Mesenchymal stem cell (in vitro differentiated cells and primary cell): ENCODE measurements at places on chromosomes 3 and 15.

GRCh38 chr15:80404761-80405553 lies 775 bp downstream of the ARNT2 start:
- DNase-seq = no peak

DNA sequence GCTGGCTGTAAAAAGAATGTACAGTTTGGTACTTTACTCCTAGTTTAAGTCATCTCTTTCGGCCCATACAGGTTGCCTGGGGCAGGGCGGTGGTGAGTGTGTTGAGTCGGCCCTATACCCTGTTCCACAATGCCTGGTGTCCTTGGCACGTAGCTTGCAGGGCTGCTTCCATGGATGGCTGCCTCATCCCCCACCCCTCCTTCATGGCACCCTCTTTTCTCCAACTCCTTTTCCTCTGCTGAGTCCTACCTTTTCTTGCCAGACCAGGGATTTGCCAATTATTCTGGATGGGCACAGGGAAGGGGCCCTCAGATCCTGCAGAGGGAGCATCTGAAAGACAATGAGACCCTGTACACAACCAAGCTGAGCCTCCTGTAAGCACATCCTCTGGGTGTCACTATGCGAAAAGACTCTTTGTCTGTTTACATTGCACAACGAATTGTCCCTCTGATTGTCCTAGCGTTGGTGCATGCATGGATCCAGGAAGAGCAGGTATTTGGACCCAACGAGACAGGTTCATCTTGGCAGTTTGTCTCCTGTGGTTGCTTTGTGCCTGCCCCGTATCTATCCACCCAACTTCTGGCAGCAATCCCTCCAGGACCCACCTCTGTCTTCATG lies 73.6 kb upstream of the CGNL1 start:
- DNase-seq = no peak

DNA sequence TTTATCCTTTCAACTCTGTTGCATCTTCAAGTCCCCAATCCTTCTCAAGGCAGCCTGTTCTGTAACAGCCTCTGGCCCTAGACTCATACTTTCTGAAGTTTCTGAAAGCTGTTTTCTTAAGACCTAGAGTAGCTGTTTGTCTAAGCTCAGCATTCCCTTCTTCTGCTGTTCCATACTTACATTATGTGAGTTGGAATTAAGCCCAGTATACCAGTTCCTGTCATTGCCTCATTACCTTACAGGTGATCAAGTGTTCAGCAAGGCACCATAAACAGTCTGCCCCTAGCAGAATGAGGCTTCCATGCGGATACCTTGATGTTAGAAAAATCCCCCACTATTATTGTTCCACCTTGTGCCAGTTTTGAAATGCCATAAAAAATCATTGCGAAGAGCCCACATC lies 180.6 kb downstream of the PLCL2 start:
- DNase-seq = no peak

- DNase-seq = no peak
Measured at GRCh38 chr3:159158213-159158612, 356.4 kb downstream of the MFSD1 start.

- no peak for DNase-seq
Measured at GRCh38 chr3:121750087-121750415, 510 bp upstream of the GOLGB1 start.

DNA sequence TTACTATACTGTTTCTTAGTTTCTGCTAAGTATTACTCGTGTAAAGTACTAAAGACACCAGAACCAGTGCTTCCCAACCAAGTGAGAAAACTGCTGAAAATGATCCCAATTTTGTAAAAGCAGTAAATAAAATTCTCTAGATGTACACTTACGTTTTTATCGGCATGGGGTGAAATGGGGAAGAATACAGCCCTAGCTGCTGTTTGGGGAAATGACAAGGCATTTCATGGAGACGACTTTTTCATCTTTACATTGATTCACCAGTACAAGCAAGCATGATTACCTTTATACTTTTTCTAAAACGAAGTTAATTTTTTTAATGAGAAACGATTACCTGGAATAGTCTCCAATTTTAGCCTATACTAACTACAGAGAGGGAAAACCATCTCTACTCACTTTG lies 1.4 kb downstream of the PSMD6 start:
- DNase-seq = no peak

DNA sequence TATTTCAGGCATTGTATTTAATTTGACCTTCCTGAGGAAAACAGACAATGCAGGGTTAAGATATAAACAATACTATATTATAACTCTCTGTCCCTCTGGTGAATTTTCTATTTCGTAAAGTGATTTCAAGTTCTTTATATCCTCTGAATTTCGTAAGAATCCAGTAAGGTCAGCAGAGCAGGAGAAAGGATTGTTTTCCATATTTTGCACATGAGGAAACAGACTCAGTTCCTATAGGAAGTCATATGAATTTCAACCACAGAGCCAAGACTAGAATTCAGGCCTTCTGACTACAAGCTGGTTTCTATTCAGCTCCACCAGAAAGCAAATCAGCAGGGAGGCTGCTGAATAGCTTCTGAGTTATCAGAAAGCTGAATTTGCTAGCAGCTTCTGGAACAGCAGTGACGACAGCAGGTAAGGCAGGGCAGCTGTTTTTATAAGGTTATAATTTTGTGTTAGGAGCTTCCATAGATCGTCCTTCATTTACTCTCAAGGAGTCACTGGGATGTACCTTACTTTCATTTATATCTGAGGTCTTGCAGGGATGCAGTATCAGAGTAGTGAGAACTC lies 11.1 kb upstream of the PLAAT1 start:
- DNase-seq = no peak

DNA sequence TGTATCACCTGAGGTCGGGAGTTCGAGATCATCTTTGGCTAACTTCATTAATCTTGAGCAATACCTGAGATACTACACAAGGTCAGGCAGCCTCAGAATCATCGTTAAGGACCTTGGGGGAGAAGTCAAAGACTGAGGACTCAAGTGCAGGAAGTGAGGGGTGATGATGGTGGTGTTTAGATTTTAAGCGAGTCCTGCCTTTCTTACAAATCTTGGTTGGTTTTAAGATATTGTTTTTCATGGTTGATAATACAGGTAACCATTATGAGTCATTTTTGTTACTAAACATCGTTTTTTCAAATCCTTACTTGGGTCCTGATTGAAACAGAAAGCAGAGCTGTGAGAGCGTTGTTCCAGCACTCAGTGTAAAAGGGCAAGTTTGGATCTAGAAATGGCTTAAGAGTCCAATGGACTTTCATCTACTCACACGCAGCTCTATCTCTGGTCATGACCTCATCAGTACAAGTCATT lies 4.1 kb downstream of the RASGRP1 start:
- DNase-seq = no peak

- no peak for DNase-seq
Measured at GRCh38 chr3:126546013-126546412, 12.7 kb downstream of the C3orf22 start.

DNA sequence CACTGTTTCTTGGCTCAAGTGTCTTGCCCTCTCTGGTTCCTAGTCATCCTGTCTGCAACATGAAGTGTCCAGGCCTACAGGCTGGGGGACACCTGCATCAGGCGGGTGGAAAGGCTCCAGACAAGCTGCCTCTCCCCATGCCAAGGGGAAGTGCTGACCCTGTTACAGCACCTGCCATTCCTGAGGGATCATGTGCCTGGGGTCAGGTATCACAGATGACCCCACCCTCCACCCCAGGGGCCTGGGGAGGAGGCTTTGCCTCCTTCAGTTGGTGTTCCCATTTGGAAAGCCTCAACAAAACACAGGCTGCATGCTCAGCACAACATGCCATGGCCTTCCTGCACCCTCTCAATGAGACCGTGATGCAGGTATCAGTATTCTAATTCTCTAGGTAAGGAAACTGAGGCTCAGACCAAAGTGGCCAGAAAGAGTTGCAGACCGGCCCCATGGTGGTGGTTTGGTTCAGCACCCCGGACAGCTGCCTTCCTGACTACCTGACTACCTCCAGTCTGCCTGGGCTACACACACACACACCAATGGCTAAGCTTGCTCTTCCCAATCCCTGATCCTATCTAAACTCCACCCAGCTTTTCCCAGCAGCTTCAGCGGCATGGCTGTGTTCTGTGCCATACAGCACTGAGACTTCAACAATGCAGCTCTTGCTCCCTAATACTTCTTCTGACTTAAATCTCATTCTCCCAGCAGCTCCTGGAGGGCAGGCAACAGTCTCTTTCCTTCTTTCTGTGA lies 69.7 kb upstream of the LINGO1 start:
- peak; percentile 28 for DNase-seq

DNA sequence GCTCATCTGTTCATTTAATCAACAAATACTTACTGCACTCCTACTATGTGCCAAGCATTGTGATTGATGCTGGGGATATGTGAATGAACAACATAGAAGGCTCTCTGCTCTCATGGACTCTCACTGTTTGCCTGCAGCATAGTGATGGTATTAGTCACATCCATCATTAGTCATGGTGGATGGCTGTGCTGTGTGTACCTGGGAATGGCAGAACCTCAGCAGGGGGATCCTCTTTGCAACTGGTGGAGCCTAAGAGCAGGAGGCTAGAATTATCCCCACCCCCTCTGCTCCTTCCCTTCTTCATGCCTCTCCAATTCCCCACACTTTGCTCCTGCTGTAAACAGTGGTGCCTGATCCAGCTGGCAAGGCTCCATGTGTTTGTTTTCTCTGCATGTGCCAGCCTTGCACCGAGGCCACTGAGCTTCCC lies 20.5 kb downstream of the BOC start:
- DNase-seq = peak; percentile 78

DNA sequence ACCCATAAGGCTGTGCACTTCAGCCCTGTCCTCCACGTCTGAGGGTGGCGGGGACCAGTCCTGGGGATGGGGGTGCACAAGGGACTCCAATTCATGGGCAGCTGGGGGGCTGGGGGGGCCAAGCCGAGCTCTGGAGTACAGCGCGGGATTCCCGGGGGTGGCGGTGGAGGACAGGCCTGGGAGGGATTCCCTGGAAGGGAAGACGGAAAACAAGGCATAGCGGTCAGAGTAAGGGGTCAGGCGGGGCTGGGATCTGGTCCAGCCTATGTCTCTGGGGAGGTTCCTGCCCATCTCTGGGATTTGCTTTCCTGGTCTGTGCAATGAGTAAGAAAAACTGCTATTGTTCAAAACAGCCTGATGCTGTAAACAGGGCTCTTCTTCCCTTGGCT lies 8.1 kb upstream of the IGDCC3 start:
- DNase-seq = no peak

DNA sequence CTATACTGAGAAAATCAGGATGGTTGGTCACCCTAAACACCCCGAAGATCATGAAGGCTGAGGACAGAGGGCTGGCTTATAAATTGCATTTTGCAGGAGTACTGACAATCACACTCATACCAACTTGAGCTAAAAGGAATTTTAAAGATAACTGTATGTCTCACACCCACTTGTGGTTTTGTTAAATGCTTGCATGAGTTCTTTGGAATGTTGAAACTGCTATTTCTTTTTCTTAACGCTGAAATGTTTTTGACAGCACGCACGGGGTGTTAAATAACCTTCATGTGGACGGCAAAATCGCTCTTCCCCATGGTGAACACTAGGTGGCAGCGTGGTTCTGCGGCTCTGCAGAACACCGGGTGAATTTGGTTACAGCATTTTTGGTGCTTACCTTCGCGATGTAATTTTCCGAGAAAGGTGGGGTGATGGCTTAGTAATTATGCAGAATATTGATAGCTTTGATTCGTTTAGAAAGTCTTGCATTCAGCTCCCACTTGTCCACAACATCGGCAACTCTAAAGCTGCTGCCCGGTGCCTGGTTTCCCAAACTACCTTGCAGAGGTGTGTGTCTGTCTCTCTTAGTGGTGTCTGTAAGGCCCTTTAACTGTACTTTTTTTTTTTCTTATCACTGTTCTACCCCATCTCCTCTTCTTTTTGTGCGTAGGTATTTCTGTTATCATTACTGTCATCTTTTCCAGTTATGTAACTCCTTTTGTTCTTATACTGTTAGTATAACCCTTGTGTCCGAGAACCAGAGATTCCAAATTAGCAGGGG lies 51.7 kb downstream of the ARNT2 start:
- DNase-seq = peak; percentile 84

DNA sequence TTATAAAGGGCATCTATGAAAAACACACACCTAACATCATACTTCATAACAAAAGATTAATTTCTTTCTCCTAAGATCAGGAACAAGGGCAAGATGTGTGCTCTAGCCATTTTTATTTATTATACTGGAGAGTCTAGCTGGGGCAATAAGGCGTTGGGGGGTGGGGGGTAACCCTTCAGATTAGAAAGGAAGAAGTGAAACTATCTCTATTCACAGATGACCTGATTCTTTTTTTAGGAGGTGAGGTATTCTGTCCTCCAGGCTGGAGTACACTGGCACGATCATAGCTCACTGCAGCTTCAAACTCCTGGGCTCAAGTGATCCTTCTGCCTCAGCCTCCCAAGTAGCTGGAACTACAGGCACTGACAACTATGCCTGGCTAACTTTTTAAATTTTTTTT lies 89.5 kb upstream of the MANF start:
- DNase-seq = no peak

GRCh38 chr3:124714223-124714853 lies 15.9 kb upstream of the UMPS start:
- no peak for DNase-seq

DNA sequence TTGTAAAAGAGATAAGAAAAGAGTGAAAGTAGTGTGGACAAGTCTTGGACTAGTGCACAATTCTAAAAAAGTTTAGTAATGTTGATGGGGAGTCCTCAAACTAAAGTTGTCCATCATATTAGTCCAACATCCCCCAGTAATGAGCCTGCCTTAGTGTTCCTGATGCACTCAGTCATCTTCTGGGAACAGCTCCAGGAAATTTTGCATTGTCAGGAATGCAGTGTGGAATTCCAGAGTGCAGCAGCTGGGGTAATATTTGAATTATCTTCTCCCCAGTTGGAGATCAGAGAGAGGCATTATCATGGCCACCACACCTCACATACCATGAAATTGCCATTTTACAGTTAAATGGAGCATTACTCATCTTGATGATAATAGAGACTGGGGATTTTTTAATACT lies 528.8 kb upstream of the NAALADL2 start:
- DNase-seq = peak; percentile 30

- no peak for DNase-seq
Measured at GRCh38 chr3:57966829-57967228, 41.4 kb upstream of the FLNB start.

DNA sequence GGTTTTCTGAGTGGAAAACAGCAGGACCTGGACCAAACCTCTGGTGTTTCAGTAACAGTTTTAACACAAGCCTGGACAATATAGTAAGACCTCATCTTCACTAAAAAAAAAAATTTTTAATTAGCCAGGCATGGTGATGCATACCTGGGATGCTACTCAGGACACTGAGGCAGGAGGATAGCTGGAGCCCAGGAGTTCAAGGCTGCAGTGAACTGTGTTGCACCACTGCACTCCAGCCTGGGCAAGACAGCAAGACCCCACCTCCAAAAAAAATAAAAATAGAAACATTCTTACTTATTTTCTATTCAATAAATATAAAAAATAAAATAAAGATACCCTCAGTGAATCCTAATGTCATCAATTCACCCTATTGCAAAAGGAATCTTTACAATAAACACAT lies 21.5 kb downstream of the ULK4 start:
- no peak for DNase-seq
